ENCODE measurements at places on chromosomes 11 and 22.

DNA sequence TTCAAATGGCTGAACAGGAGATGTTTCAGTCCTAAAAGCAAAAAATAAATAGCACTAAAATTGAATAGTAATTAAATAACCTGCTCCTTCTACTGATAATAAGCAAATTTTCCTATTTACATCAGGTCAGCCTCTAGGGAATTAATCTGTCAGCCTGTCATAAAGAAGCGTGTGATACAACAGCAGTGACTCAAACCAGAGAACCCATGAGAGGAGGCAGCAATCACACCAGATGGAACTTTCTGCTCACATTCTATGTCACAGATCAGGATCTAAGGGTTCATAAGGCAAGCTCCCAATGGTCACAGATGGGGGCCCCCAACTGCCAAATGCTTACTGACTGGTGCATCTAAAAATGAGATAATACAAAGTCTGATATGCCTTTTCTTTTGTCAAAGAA lies 41.1 kb downstream of the RBFOX2 start:
- no peak for DNase-seq

- DNase-seq: peak; percentile 74
Observed at GRCh38 chr11:125591649-125592304, 875 bp upstream of the STT3A start.

- DNase-seq: no peak
Observed at GRCh38 chr11:27563201-27563600, 56.6 kb upstream of the LIN7C start.

DNA sequence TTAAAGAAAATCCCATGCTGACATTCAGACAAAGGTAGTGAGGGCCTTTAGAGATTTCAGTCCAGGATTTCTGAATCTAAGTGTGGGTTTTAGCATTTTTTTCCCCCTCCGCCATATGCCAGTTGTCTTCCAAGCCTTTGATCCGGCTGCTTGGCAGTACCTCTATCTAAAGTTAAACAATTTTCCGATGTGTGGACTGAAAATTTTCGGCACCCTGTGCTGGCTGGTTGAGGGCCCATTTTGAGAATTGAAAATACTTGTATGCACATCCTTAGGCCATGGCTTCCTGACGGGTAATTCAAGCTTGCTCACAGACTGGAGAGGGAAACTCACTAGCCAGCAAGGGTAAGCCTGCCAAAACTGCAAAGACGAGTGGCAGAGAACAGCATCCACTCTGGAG lies 131.9 kb upstream of the NARS2 start:
- DNase-seq: no peak

- DNase-seq: peak; percentile 86
Observed at GRCh38 chr11:10809373-10810160, 841 bp upstream of the EIF4G2 start.

DNA sequence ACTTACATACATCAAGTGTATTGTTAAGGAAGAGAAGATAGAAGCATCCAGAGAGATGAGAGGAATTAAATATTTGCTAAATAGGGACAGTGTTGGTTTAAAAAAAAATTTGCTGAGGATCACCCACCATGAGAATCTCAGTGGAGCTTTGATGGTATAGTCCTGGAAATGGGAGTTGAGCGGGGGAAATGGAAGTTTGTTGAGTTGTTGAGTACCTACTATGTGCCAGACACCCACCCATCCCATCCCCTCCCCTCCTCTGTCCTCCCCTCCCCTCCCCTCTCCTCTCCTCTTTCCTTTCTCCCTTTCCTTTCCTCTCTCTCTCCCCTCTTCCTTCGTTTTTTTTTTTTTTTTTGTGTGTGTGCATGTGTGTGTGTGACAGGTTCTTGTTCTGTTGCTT lies 4.7 kb upstream of the MFRP start:
- DNase-seq: no peak

- DNase-seq: no peak
Observed at GRCh38 chr22:38038890-38039812, 18.1 kb upstream of the PICK1 start.

DNA sequence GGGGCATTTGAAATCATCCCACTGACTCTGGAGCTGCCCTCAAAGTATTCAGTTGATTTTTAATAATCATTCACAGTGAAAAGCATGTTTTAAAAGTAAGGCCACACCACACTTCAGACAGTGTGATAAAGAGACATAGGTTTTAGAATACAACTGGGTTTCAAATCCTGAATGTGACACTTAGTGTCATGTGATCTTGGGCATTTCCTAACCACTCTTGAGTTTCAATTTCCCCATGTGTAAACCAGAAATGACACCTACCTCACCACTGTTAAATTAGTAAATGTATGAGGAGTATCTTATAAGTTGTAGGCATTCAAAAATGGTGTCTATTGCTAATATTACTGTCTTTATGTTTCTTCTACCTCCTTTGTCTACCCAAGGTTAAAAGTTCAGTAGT lies 5.4 kb downstream of the TMEM123 start:
- no peak for DNase-seq

DNA sequence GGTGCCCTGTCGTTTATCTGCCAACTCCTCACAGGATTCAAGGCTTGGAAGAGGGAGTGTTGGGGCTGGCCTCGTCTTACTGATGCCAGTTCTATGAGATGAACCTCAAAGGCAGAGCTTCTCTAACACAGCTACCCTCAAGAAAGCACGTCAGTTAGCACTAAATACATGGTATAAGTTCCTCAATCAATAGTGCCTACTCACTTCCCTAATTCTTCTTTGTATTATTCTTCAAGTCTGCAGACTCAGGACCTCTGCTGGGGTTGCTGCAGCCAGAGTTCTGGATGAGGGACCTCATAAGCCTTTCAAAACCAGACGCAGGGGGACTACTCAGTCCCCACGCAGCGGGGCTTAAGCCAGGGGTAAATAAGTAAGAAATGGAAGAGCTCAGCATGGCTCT lies 118.3 kb downstream of the VPREB1 start:
- DNase-seq: no peak

DNA sequence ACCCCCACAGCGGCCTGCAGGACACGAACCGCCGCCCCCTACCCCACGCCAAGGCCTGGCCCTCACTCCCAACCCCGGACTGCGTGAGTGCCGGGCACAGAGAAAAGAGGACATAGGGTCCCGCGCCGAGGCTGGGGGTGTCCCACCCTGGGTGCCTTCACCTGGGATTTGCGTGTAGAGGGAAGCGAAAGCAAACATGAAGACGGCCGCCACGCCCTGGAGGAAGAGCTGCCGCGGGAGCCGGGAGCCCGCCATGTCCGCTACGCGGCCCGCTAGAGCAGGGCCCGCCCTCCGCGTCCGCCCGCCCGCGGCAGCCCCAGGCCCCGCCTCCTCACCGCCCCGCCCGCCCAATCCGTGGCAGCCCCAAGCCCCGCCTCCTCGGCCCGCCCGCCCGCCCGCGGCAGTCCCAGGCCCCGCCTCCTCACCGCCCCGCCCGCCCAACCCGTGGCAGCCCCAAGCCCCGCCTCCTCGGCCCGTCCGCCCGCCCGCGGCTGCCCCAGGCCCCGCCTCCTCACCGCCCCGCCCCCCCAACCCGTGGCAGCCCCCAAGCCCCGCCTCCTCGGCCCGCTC lies at the start of gene LMF2:
LMF2 (minus strand) TSS at position 282 of the 570 bp plus-strand sequence; CDS start at position 255, 27 bp downstream.
- DNase-seq: peak; percentile 95

DNA sequence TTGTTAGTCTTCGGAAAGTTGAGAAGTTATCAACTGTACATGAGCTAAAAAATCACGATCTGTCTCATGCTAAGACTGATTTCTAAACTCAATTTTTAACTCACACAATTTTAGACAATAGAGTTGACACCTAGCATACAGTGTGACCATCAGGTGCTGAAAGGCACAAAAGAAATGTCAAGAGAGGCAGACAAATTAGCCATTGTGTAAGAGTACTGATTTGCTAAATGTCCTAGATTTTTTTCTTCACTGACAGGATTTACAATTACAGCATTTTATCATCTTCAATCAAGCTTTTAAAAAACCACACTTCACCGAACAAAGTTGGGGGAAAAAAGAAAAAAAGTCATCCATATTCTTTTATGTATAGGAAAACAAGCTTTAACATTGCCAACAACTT lies 7.0 kb downstream of the LGR4 start:
- DNase-seq: no peak

GRCh38 chr11:134586726-134587125 lies 174.7 kb upstream of the B3GAT1 start:
- no peak for DNase-seq

DNA sequence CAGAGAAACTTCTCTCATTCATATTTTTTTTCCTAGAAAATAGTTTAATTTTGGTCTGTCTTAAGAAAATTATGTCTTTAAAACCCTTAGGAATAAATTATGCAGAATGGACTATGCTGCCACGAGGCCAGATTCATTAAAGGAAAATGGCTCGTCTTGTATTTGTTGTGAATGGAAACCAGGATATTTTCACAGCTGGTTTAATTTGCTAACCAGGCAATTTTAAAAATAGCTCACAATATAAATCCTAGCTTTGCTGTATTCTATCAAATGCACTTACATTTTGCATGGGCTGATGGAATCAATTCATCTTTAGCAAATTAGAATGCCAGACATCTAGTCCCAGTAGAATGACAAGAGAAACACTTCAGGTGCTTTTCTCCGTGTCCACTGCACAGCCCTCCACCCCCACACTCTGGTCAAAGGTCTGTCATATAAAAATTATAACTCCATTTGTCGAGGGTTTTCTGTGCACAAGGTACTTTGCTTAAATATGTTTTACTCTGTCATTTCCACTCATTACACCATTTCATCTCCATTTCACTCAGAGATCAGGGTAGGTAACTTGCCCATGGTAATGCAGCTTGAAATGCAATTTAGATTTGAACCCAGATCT lies 20.3 kb upstream of the TNRC6B start:
- DNase-seq: no peak

GRCh38 chr11:38491986-38492385 lies 1894.0 kb upstream of the RAG2 start:
- DNase-seq: no peak

GRCh38 chr11:41201156-41201555 lies 258.3 kb downstream of the LRRC4C start:
- peak; percentile 72 for DNase-seq

- DNase-seq: no peak
Observed at GRCh38 chr22:27512283-27512761, 289.2 kb downstream of the MN1 start.

- DNase-seq: no peak
Observed at GRCh38 chr22:30685178-30685577, 9.5 kb upstream of the OSBP2 start.

DNA sequence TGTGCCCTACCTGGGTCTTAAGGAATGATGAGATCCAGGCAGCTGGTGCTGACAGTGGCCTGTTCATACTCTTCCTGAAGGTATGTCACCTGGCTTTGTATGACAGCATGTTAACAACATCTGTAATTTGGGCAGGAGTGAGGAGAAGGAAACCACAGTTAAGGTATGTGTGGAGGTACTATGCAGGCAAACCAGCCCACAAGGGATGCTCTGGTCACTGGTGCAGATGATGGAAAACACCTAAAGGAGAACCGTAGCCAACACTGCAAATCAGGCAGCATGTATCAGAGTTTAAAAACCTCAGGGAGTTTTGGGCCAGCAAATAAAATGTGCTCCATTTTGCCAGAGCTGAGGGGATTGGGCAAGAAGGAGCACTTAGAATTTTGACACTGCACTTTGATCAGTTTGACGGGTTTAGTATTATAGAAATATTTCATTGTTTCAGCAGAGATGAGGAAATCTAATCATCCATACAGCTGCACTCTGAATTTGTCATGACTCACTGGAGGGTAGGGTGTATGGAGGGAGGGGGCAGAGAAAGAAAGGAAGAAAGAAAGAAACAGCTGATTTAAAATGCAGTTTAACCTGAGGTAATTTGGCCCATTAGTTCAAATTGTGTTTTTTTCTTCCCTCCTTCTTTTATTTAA lies 260.9 kb downstream of the KIRREL3 start:
- DNase-seq: no peak

DNA sequence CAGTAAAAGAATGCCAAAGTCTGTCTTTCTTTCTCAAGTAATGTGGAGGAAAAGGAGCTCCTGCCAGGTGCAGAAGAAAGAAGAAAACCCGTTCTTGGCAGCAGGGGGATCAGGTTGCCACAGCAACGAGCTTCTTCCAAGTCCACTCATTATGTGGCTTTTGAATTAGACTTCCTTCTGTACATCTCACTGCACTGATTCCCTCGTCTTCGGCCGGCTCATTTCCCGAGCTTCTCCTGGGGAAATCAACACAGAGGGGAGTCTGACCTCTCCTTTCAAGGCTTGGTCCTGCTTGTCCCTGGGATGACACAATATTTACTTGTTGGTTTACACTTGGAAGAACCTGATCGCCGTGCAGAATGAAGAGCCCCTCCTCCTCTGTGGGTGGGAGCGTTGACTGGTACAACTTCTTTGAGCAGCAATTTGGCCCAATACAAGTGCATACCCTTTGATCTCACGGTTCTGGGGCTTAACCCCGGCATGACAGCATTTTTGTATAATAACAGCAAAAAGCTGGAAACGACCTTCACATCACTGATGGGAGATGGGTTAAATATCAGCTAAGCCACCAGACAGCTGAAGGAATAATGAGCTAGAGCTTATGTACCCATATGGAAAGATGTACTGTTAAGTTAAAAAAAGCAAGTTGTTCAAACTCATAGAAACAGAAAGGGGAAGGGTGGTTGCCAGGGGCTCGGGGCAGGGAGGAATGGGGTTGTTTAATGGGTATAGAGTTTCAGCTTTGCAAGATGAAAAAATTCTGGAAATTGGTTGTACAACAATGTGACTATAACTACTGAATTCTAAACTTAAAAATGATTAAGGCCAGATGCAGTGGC lies 35.4 kb downstream of the MCHR1 start:
- peak; percentile 64 for DNase-seq

DNA sequence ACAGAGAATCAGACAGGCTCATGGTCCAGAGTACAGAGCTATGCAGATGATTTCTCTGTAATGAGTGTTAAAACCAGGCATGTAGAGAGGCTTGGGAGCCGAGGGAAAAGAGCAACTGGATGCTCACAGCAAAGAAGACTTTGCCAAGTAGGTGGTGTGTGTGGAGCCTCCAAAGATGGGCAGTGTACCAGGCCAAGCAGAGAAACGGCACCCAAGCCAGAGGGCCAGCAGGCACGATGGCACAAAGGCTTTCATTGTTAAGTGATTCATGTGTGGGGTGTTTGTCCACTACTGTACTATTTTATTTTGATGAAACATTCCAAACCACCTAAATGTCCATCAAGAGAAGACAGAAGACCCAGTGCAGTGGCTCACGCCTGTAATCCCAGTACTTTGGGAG lies 11.1 kb downstream of the RANGAP1 start:
- no peak for DNase-seq

DNA sequence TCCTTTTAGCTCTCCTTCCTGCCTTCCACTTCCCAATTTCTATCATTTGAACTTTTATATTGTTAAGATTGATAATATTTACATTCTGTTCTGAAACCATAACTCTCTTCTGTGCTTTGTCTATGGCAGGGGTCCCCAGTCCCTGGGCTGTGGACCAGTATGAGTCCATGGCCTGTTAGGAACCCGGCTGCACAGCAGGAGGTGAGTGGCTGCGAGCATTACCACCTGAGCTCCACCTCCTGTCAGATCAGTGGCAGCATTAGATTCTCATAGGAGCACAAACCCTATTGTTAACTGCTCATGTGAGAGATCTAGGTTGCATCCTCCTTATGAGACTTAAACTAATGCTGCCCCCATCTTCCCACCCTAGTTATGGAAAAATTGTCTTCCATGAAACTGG lies 48.4 kb upstream of the HEPHL1 start:
- no peak for DNase-seq

All from DMS53 (cell line).